Tibial nerve (tissue), 4 donors: ENCODE measurements at places on chromosomes 4 and X.

- DNase-seq: no peak
- no peaks in the 10 kb centered on the region for H3K4me1 ChIP-seq
- no peak overlapping the region for H3K27ac ChIP-seq
- H3K27me3 ChIP-seq: no peaks in the 10 kb centered on the region
- H3K4me3 ChIP-seq: no peak overlapping the region
Measured at GRCh38 chr4:4270529-4270928, 19.4 kb downstream of the LYAR start.

GRCh38 chrX:1925053-1925481 lies 310.2 kb downstream of the ASMT start:
- no peak overlapping the region for H3K27ac ChIP-seq
- no peaks in the 10 kb centered on the region for H3K4me1 ChIP-seq
- H3K27me3 ChIP-seq: no peaks in the 10 kb centered on the region
- no peak overlapping the region for H3K4me3 ChIP-seq
- DNase-seq: no peak
- H3K36me3 ChIP-seq: no peaks in the 10 kb centered on the region

DNA sequence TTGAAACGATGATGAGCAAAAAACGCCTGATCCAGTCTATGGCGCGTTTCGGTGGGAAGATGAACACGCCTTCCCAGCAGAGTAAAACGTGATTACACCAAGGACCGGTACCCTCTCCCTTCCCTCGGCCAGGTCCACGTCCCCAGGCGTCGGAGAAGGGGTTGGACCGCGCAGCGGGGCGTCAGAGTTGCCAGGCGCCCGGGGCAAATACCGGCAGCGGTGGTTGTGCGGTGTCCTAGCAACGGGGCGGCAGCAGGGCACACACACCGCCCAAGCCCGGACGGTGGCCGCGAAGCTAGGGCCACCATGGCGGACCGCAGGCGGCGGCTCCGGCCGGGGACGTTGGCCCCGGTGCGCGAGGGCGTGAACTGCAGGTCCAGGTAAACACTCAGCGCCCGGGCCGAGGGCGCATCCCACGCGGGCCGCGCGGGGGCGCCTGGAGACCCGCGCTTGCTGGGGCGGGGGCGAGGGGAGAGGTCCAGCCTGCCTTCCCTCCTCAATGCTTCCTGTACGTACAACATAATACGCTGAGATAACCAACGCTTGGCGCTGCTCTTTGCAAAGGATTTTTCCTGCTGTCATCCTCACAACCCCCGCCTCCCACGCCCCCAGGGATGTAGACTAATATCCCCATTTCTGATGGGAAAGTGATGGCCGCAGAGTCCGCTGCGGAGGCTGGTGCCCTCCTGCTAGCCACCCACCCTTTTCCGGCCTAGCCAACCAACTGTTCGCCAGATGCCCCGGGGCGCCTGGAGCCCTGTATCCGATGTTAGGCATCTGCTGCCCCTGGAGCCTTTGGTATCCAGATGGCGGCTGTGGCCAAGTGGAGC lies at the start of gene FAM47E:
FAM47E (plus strand) TSS at position 281 of the 830 bp plus-strand sequence; CDS start at position 307, 26 bp downstream.
- H3K4me3 ChIP-seq: peak within 1 kb of the TSS; percentile 51
- no peaks in the 10 kb centered on the region for H3K4me1 ChIP-seq
- H3K27ac ChIP-seq: no peak within 1 kb of the TSS

DNA sequence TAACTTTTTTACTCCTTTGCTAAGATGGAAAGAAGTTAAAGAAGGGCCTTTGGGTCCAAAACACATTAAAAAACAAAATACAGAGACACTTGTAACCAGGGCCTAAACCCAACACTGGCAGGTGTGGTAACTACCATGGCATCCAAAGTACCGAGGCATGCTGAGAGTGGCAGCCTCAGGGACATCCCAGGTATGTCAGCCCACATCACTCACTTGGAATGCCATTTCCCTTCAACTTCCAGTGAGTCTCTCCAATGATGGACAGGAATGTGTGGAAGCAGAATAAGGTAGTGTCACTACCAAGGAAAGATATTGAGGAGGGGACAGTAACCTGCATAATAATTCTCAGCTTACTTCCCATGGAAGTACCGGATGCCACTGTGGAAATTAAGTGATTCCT lies 79.5 kb upstream of the SCOC start:
- no peaks in the 10 kb centered on the region for H3K36me3 ChIP-seq
- no peaks in the 10 kb centered on the region for H3K27me3 ChIP-seq
- no peak overlapping the region for H3K4me3 ChIP-seq

DNA sequence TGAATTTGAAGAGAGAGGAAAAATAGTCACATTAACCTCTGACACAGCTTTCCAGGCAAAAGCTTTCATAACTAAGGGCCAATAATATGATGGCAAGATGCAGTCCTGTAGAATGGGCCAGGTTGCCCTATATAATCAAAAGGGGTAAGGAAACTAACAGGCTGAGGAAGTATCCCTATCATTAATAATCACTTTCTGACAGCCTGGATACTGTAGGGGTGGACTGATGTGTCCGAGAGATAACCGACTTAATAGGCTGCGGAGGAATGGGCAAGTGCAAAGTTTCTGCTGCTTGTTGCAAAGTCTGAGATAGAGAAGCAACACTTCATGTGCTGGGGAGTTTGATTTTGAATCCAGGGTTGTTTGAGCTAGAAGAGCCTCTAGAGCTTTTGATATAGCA lies 94.8 kb downstream of the DNAAF6 start:
- no peak for DNase-seq
- no peak overlapping the region for H3K27ac ChIP-seq
- no peaks in the 10 kb centered on the region for H3K4me1 ChIP-seq
- no peak overlapping the region for H3K4me3 ChIP-seq
- H3K27me3 ChIP-seq: no peaks in the 10 kb centered on the region

- H3K4me1 ChIP-seq: no peaks in the 10 kb centered on the region
- H3K27ac ChIP-seq: no peak overlapping the region
- no peaks in the 10 kb centered on the region for H3K27me3 ChIP-seq
- DNase-seq: no peak
- H3K36me3 ChIP-seq: no peaks in the 10 kb centered on the region
Measured at GRCh38 chr4:165828928-165829327, 44.1 kb upstream of the TLL1 start.

GRCh38 chr4:139629436-139630125 lies 36.0 kb upstream of the MGST2 start:
- no peak overlapping the region for H3K27ac ChIP-seq
- H3K27me3 ChIP-seq: no peaks in the 10 kb centered on the region
- H3K4me3 ChIP-seq: no peak overlapping the region
- H3K4me1 ChIP-seq: no peaks in the 10 kb centered on the region

DNA sequence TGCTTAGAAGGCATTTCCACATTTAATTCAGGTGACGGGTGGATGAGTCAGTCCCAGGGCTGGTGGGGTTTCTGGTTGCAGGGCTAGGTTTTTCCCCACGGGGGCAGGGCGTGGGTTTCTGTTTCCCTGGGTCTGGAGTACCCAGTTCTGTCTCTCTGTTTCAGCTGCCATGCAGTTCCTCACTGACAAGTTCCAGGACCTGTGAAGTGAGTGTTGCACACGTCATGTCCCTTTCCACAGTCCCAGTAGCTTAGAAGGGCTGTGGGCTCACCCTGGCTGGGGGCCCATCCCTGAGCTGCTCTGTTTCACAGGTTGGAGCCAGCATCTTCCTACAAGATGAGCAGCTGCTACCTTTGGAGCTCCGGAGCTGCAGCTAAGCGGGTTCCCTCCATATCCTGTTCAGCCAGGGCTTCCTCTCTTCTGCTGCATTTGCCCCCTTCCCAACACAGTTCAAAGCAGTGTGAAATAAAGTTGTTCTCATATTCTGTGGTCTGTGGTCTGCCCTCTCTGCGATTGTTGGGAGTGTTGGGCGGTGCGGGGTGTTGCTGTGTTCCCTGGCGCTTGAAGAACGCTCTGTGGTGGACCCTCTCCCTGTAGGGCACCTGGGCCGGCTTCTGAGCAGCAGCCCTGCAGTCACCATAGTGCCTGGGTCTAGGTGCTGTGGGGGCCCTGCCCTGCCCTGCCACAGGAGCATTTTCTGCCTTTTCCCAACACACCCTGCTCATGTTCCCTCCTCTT lies 3.9 kb downstream of the LOC101059915 start:
- H3K27ac ChIP-seq: no peak overlapping the region
- no peaks in the 10 kb centered on the region for H3K36me3 ChIP-seq
- H3K4me3 ChIP-seq: no peak overlapping the region
- no peaks in the 10 kb centered on the region for H3K27me3 ChIP-seq
- DNase-seq: no peak

DNA sequence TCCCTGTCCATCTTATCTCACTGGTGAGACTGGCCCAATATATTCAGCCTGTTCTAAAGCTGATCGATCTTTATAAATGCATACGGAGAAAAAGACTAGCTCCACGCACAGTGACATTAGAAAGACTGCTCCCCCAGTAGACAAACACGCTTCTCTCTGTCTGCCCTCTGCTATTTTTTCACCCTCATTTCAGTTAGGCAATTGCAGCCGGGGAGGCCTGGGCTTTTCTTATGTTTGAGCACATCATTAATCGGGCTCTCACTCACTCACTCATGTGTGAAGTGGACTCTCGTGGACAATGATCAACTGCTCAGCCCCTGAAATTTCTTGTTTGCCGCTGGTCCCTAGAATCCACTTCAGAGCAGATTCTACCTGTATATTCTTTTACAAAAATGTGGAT lies 824.7 kb upstream of the TENM3 start:
- H3K27me3 ChIP-seq: no peaks in the 10 kb centered on the region
- H3K36me3 ChIP-seq: no peaks in the 10 kb centered on the region
- H3K27ac ChIP-seq: no peak overlapping the region
- H3K4me1 ChIP-seq: peaks cover 9% of the 10 kb centered on the region
- no peak overlapping the region for H3K4me3 ChIP-seq

DNA sequence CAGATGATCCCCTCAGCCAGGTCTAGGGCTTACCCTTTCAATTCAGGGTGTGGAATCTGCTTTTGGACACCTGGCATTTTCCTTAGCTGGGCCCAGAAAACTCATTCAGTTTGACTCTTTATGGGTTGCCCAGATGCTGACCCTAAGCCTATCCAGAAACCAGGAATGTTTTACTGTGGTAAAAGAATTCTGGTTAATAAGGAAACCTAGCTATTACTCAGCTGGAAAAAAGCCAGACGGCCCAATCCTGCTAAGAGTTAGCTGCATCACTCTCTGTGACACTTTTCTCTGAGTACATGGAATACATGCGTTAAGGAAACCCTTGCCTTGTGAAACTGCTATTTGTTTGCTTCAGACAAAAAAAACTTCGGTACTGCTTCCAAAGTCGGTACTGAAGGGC lies 28.0 kb downstream of the ING2 start:
- no peak overlapping the region for H3K4me3 ChIP-seq
- DNase-seq: no peak
- H3K27ac ChIP-seq: no peak overlapping the region
- H3K4me1 ChIP-seq: no peaks in the 10 kb centered on the region
- no peaks in the 10 kb centered on the region for H3K36me3 ChIP-seq

- H3K27ac ChIP-seq: no peak overlapping the region
- no peak for DNase-seq
- H3K4me1 ChIP-seq: no peaks in the 10 kb centered on the region
- peaks cover 70% of the 10 kb centered on the region for H3K27me3 ChIP-seq
Measured at GRCh38 chr4:2046031-2046961, 12.8 kb upstream of the NAT8L start.

DNA sequence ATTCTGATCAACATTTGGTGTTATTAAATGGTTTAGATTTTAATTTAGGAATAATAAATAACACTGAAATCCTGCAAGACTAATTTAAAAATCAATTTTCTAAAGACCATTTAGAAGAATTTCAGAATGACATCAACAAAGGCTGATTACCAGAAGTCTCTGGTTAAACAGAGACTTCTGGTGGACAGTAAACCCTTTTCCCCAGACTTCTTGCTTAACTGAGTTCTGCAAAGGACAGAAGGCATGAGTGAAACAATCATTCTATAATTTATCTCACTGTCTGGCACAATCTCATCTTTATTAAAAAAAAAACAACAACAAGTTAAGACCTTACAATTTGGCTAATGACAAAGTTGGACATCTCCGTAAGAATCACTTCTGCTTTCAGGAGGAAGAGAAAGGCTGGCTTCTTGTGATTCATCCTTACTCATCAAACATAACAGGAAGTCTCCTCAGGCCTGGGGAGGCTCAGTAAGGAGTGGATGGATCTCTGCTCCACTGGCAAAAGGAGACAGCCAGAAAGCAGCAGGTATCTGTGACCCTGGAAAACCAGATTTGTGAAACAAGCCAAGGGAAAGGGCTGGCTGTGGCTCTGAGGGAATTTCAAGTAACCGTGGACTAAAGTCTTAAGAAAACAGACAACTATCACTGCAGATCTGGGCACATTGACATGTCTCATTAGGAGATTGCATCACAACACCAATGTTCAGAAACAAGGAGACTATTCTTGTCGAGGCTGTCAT lies 908 bp upstream of the TLR6 start:
- H3K4me1 ChIP-seq: peaks cover 16% of the 10 kb centered on the region
- H3K36me3 ChIP-seq: no peaks in the 10 kb centered on the region
- peak; percentile 47 for DNase-seq
- H3K4me3 ChIP-seq: no peak overlapping the region
- peak overlapping the region; percentile 71 for H3K27ac ChIP-seq

DNA sequence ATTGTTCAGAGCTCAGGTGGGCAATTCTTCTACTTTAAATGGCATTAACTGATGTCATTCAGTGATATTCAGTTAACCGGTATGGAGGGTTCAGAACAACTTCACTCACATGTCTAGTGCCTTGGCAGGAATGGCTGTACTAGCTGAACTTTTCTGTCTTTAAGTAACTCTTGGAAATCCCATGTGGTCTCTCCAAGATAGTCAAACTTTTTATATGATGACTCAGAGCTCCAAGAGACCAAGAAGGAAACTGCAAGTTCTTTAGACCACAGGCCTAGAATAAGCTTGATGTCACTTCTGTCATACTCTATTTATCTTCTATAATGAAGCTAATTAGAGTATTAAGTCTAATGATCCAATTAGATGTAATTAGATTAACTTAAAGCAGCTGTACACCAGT lies 24.9 kb downstream of the LHFPL1 start:
- no peak for DNase-seq
- H3K36me3 ChIP-seq: no peaks in the 10 kb centered on the region
- H3K4me1 ChIP-seq: no peaks in the 10 kb centered on the region
- H3K27ac ChIP-seq: no peak overlapping the region
- no peak overlapping the region for H3K4me3 ChIP-seq

DNA sequence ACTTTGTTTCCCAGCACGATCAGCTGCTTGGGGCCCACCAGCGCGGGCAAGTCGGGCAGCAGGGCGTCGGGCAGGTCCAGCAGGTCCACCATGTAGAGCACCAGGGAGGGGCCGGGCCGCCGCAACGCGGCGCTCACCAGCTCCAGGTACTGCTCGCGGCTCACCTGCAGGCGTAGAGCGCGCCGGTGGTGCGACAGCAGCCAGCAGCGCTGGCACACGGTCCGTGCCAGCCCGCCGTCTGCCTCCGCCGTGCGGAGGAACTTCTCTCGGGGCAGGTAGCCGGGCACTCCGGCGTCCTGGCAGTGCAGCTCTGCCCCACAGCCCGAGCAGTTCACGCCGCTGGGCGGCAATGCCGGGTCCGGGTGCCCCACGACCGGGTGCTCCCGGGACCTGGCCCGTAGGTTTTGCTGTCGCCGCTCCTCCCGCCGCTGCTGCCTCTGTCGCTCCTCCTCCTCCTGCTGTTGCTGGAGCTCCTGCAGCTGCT lies 527 bp downstream of the NOA1 start:
- H3K4me1 ChIP-seq: peaks cover 49% of the 10 kb centered on the region
- peaks cover 33% of the 10 kb centered on the region for H3K36me3 ChIP-seq
- peak overlapping the region; percentile 91 for H3K4me3 ChIP-seq
- H3K27me3 ChIP-seq: no peaks in the 10 kb centered on the region
- DNase-seq: no peak
